ENCODE measurements at places on chromosomes 6 and 20. TPM values are rescaled to one million over a fixed set of nuclear protein-coding genes. Genes with fewer than 3 reads are reported as not detected.

TMEM217 gene
- 0.44 TPM for polyA plus RNA-seq

IP6K3 gene
- polyA plus RNA-seq = 28.1 TPM

MGME1 gene
- 21.4 TPM for polyA plus RNA-seq

TMEM181 gene
- 22.2 TPM for polyA plus RNA-seq

ADAM33 gene
- 46.0 TPM for polyA plus RNA-seq

Data from muscle of leg (tissue), 16 donors.